NCI-H2107 (cell line): ENCODE measurements at places on chromosomes 7 and 10.
A peak's percentile ranks its signal among the peaks of the same experiment; 100 is the strongest.

- DNase-seq: no peak
These were observed 120.7 kb upstream of the CARD11 start for GRCh38 chr7:3164380-3164792.

DNA sequence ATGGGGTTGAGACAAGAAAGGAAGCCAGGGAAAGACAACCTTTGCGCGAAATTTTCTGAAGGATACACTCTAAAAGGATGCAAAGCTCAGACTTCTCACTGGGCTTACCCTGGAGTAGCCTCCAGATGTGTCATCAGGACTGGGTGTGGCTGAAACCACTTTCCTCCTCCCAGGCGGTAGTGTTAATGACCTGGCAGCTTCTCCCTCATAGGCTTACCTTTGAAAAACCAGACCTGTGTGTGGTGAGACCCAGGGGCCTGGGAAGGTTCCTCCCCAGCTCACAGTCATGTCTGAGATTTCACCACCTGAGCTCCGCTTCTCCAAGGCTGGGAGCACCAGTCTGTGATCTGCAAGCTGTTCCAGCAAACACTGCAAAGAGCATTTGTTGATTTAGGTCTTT, 93.7 kb downstream of the EPC1 start:
- no peak for DNase-seq

DNA sequence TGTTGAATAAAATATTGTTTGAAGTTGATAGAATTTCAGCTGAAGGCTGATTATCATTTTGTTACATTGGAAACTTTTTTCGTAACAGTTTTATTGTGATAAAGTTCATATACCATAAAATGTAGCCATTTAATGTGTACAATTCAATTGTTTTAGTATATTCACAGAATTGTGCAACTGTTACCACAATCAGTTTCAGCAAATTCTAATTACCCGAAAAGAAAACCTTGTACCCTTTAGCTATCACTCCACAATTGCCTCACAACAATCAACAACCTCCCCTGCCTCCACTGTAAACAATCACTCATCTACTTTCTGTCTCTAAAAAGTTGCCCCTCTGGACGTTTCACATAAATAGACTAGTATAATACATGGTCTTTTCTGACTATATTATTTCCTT, 179.7 kb upstream of the BET1 start:
- no peak for DNase-seq

DNA sequence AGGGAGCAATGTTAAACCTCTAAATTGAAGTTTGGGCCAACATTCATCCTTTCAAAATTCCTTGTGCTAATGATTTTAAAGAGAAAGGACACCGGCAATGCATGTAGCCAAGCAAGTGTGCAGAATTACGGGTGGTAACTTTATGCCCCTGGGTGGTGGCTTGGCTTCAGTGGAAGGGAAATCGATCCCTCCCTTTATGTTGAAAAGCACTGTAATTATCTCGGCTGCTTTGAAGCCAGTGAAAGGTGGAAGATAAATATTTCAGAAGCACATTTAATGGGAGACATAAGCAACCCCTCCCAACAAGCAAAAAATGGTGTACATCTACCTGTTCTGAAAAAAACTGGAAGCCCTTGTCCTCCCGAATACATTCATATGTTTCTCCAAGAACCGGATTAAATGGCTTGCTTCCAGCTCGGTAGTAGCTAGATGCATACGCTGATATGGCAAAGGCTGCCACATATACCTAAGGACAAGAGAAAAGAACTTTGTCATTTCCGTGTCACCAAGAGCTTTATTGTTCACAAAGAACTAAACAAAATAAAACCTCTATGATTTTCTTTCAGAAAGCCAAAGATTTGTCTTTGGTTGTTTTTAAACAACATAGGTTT, 73.3 kb upstream of the GSDME start:
- peak; percentile 65 for DNase-seq

GRCh38 chr7:31003721-31004120, 40.0 kb downstream of the GHRHR start:
- no peak for DNase-seq

DNA sequence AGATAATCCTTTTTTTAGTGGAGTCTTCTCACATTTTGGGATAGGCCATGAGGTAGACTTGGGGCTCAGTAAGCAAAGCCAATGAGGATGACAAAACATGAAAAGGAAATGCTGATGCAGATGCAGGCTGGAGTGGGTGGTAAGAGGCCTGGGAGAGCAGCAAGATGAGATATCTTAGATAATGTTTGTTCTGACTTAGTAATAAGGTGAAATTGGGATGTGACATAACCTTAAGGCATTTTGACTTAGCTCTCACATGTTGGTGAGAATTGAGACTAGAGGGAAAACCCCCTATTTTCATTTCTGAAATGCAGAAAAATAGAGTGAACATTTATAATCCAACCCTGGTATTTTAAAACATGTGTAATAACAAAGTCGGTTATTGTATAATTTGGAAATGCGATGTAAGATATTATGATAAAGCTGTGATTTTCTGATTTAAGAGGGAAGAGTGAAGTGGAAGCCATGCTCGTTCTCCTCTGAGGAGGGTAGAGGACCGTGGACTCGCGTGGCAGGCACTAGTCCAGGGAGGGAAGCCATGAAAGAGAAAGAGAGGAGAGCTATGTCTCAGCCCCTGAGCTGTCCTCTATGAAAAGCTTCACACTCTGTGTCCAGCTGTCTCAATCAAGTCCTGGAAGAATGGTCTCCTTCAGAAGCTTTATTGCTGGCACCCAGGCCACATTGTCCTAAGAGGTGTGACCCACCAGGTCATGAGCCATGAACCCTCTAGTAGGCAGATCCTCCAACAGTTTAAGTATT, 57.3 kb downstream of the ST7 start:
- DNase-seq: no peak

DNA sequence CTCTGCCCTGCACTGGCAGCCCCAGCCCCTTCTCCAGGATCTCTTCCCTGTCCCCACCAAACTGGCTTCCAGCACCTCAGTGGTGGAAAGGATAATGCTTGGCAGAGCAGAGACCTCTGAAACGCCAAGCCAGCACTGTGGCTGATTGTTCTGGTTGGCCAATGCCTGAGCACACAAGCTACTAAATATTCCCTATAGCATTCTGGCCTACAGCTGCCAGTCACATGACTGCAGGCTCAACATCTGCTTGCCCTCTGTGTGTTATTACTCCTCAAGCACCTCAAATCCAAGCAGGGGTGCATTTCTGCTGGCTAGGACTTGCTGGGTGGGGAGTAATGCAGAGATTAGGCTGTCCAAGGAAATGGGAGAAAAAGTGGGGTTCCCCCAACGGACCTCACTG, 6.1 kb downstream of the TBATA start:
- no peak for DNase-seq

GRCh38 chr10:11095374-11095801, 77.7 kb downstream of the CELF2 start:
- DNase-seq: no peak

DNA sequence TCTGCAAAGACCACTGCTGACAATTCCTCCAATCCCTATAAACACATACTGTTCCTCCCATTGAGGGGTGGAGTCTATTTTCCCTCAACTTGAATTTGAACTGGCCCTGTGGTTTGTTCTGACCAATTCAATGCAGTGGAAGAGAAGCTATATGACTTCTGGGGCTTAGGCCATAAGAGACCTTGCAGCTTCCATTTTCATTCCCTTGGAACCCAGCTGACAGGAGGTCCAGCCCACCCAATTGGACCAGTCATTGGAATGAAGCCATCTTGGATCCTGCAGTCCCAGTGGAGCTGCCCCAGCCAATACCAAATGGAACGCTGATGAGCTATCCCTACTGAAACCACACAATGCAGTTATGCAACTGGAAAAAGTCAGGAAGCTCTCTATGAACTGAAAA, 8.9 kb upstream of the TMED4 start:
- DNase-seq: no peak
